ENCODE measurements at places on chromosomes 1 and 21. TPM values are rescaled to one million over a fixed set of nuclear protein-coding genes. Genes with fewer than 3 reads are reported as not detected.

- H3K36me3 ChIP-seq: no peaks in the 10 kb centered on the region
- no peak for DNase-seq
- peaks cover 3% of the 10 kb centered on the region for H3K4me1 ChIP-seq
- H3K27me3 ChIP-seq: peaks cover 1% of the 10 kb centered on the region
- no peak overlapping the region for H3K27ac ChIP-seq
These were observed 9.4 kb downstream of the SELENON start for GRCh38 chr1:25809283-25809926.

- no peak overlapping the region for H3K27ac ChIP-seq
- H3K4me1 ChIP-seq: peaks cover 3% of the 10 kb centered on the region
These were observed 40.3 kb downstream of the HSF2BP start for GRCh38 chr21:43618940-43619339.

The C1orf226 gene
- total RNA-seq: 0.05 TPM

GRCh38 chr1:99737016-99737415 is 29.4 kb downstream of the FRRS1 start:
- peaks cover 4% of the 10 kb centered on the region for H3K4me1 ChIP-seq
- DNase-seq: no peak
- no peaks in the 10 kb centered on the region for H3K27me3 ChIP-seq
- H3K27ac ChIP-seq: no peak overlapping the region
- no peak overlapping the region for H3K4me3 ChIP-seq
- no peaks in the 10 kb centered on the region for H3K36me3 ChIP-seq

GRCh38 chr1:30532621-30533020 is 190.8 kb downstream of the MATN1 start:
- DNase-seq: no peak
- no peaks in the 10 kb centered on the region for H3K4me1 ChIP-seq
- no peak overlapping the region for H3K27ac ChIP-seq
- H3K36me3 ChIP-seq: no peaks in the 10 kb centered on the region
- no peak overlapping the region for H3K4me3 ChIP-seq
- H3K27me3 ChIP-seq: peaks cover 9% of the 10 kb centered on the region

- H3K4me1 ChIP-seq: peaks cover 23% of the 10 kb centered on the region
- no peaks in the 10 kb centered on the region for H3K36me3 ChIP-seq
- H3K27me3 ChIP-seq: no peaks in the 10 kb centered on the region
- DNase-seq: no peak
- no peak overlapping the region for H3K4me3 ChIP-seq
These were observed 213.7 kb upstream of the VAMP3 start for GRCh38 chr1:7557301-7557891.

- no peaks in the 10 kb centered on the region for H3K36me3 ChIP-seq
- no peak overlapping the region for H3K4me3 ChIP-seq
- H3K27ac ChIP-seq: no peak overlapping the region
- H3K4me1 ChIP-seq: peaks cover 14% of the 10 kb centered on the region
- H3K27me3 ChIP-seq: no peaks in the 10 kb centered on the region
These were observed 36.8 kb downstream of the CITED4 start for GRCh38 chr1:40825435-40825788.

DNA sequence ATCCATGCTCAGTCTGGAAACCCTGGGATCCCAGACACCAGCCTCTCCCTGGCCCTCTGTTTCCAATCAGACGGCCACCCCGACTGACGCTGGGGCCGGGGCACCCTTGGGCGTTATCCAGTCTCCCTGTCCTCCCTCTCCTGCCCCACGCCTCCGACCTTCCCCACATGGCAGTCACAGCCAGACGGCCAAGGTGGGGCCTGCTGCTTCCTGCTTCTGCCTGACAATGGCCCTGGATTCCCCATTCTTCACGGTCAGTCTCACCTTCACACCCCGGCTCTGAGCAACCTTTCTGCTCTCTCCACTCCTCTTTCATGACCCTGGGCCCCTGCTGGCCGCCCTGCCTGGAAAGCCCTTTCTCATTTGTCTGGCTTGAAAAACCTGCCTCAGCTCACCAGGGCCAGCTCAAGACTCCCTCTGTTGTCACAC is 6.6 kb downstream of the GNG4 start:
- peak overlapping the region; percentile 95 for H3K27ac ChIP-seq
- H3K4me3 ChIP-seq: peak overlapping the region; percentile 65
- no peak for DNase-seq
- H3K36me3 ChIP-seq: peaks cover 68% of the 10 kb centered on the region
- H3K4me1 ChIP-seq: peaks cover 77% of the 10 kb centered on the region
- H3K27me3 ChIP-seq: peaks cover 14% of the 10 kb centered on the region

DNA sequence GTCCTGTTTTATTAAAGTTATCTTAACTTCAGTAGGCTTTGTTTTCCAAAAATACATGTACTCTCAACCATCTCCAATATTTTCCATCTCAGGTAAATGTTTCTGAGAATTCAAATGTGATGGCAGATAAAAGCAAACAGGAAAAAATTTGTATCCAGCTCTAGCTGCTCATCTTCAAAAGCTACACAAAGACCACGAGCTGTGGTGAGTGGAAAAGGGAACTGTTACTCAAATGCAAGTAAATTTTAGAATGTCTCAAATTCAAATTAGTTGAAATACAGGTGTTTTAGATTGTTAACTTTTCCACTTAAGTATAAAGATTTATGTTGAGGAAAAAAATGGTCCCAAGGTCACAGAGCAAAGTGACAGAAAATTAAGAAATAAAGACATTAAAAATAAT is 216.0 kb downstream of the SLC45A1 start:
- no peak for DNase-seq
- peak overlapping the region; percentile 56 for H3K4me3 ChIP-seq
- H3K27ac ChIP-seq: peak overlapping the region; percentile 60
- H3K4me1 ChIP-seq: peaks cover 37% of the 10 kb centered on the region
- no peaks in the 10 kb centered on the region for H3K27me3 ChIP-seq

GRCh38 chr21:38447611-38448010 is 50.7 kb downstream of the ERG start:
- H3K4me3 ChIP-seq: no peak overlapping the region
- DNase-seq: no peak
- peaks cover 15% of the 10 kb centered on the region for H3K27me3 ChIP-seq
- no peak overlapping the region for H3K27ac ChIP-seq
- no peaks in the 10 kb centered on the region for H3K36me3 ChIP-seq
- no peaks in the 10 kb centered on the region for H3K4me1 ChIP-seq

GRCh38 chr1:201016211-201016651 is 7.3 kb downstream of the KIF21B start:
- H3K27ac ChIP-seq: peak overlapping the region; percentile 77
- peak overlapping the region; percentile 41 for H3K4me3 ChIP-seq
- H3K36me3 ChIP-seq: peaks cover 13% of the 10 kb centered on the region
- no peak for DNase-seq

The IVL gene
- not detected for total RNA-seq

DNA sequence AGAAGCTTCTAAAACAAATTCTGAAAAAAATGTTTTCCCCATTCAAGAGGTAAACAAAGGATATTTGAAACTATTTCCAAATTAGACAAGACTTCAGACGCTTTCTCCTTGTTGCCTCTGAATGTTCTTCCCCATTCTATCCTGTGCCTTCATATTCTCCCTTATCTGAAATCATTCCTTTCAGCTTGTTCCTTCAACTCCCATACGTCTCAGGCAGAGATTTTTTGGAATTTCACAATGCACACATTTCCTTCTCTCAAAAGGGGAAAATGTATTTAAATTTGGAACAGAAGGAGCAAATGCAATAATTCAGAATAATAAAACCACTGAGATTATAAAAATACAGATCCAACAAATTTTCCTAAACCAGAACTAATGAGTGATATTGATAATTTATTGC is 198.7 kb upstream of the IVNS1ABP start:
- no peak overlapping the region for H3K27ac ChIP-seq
- peaks cover 4% of the 10 kb centered on the region for H3K4me1 ChIP-seq
- DNase-seq: no peak
- H3K36me3 ChIP-seq: peaks cover 34% of the 10 kb centered on the region
- no peaks in the 10 kb centered on the region for H3K27me3 ChIP-seq

The HPCA gene
- total RNA-seq: 0.62 TPM

DNA sequence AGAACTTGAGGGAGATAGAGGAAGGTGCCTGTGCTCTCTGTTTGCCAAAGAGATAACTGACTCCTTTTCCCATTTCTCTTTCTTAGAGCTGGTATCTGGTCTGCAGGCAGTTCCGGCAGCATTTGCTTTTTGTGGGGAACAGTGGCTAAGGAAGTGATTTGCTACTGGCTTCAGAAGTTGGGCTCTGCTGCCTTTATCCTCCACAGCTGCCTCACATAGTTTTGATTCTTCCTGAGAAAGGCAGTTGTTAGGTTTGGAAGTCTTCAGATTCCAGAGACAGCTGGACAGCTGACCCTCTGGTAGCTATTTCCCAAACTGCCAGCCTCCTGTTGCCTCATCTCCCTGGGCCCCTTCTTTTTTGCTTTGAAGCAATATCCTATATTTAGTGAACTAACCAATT is 62.6 kb upstream of the MACF1 start:
- no peaks in the 10 kb centered on the region for H3K36me3 ChIP-seq
- H3K4me1 ChIP-seq: no peaks in the 10 kb centered on the region
- H3K4me3 ChIP-seq: no peak overlapping the region
- DNase-seq: no peak

- DNase-seq: no peak
- no peak overlapping the region for H3K4me3 ChIP-seq
- no peak overlapping the region for H3K27ac ChIP-seq
- H3K4me1 ChIP-seq: no peaks in the 10 kb centered on the region
These were observed 29.7 kb downstream of the ARHGAP29 start for GRCh38 chr1:94207695-94208094.

- H3K4me1 ChIP-seq: peaks cover 18% of the 10 kb centered on the region
- H3K27ac ChIP-seq: peak overlapping the region; percentile 49
- peak overlapping the region; percentile 77 for H3K4me3 ChIP-seq
- no peaks in the 10 kb centered on the region for H3K36me3 ChIP-seq
- no peak for DNase-seq
These were observed 116.6 kb upstream of the HIVEP3 start for GRCh38 chr1:42035205-42035829.

The DNAJC6 gene
- 3.0 TPM for total RNA-seq

The AXDND1 gene
- total RNA-seq: not detected

GRCh38 chr1:44425341-44426082 is 20.5 kb downstream of the RNF220 start:
- H3K27me3 ChIP-seq: peaks cover 85% of the 10 kb centered on the region
- no peak overlapping the region for H3K4me3 ChIP-seq
- DNase-seq: no peak
- H3K36me3 ChIP-seq: no peaks in the 10 kb centered on the region

The PRAMEF26 gene
- not detected for total RNA-seq

DNA sequence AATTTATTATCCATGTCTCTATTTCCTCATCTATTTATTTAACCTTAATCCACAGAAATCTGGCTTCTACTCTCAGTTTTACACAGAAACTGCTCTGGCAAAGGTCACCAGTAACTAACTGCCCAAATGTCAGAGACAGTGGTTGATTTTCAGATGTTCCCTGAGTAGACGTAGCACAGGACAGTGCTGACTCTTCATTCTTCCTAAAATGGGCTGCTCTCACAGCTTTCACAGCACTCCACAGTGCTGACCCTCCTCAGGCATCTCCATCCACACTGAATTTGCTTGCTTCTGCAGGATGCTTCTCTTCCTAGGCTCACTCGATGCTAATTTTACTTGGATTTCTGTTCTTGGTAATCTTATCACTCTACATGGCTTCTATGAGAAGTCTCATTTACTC is 508.2 kb upstream of the ZRANB2 start:
- DNase-seq: no peak
- no peak overlapping the region for H3K4me3 ChIP-seq
- no peaks in the 10 kb centered on the region for H3K36me3 ChIP-seq

The CA6 gene
- total RNA-seq: 0.41 TPM

DNA sequence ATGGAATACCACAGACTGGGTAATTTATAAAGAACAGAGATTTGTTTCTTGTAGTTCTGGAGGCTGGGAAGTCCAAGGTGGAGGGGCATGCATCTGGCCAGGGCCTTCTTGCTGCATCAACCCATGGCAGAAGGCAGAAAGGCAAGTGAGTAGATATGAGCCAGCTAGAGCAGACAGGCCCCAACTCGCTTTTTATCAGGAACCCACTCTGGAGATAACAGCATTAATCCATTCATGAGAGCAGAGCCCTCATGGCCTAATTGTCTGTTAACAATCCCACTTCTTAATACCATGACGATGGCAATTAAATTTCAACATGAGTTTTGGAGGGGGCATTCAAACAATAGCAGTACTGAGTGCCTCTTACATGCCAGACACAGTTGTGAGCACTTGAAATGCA is 87.2 kb upstream of the SOX13 start:
- H3K4me3 ChIP-seq: no peak overlapping the region
- no peak overlapping the region for H3K27ac ChIP-seq
- DNase-seq: no peak
- no peaks in the 10 kb centered on the region for H3K36me3 ChIP-seq

The OR2L8 gene
- total RNA-seq: 0.21 TPM

- no peaks in the 10 kb centered on the region for H3K4me1 ChIP-seq
- H3K27ac ChIP-seq: no peak overlapping the region
- peaks cover 1% of the 10 kb centered on the region for H3K27me3 ChIP-seq
- no peak for DNase-seq
- no peaks in the 10 kb centered on the region for H3K36me3 ChIP-seq
- H3K4me3 ChIP-seq: no peak overlapping the region
These were observed 2.4 kb upstream of the PRAMEF20 start for GRCh38 chr1:13407811-13408210.

DNA sequence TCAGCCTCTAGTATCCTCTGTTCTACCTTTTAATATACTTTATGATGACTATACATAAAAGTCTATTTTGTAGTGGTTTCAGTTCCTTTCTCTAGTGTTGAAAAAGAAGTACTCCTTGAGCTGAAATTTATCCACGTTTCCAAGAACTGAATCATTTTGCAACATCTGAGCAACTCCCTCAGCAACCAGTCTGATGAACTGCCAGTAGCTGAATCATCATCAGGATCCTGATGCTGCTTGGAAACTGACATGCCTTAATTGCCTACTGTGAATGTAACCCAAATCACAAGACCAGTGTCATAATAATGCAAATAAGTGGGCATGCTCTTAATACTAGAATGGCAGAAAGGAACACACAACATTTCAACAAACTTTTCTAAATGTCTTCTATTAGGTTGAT is 103.3 kb downstream of the CYYR1 start:
- H3K27ac ChIP-seq: peak overlapping the region; percentile 14
- no peaks in the 10 kb centered on the region for H3K36me3 ChIP-seq
- H3K4me1 ChIP-seq: peaks cover 23% of the 10 kb centered on the region
- H3K27me3 ChIP-seq: no peaks in the 10 kb centered on the region
- no peak overlapping the region for H3K4me3 ChIP-seq

The SPATA46 gene
- not detected for total RNA-seq

Measured in activated T-helper 2 cell treated with anti-CD3 and anti-CD28 coated beads, Interferon-gamma antibody, Interleukin-2, Interleukin-4, amounts not matched to agents 10 μg/mL and 5 μg/mL and 100 μg/mL, durations not matched to agents 14 hours and 24 hours and 36 hours (primary cell).